ENCODE measurements at places on chromosomes 11 and 22.

DNA sequence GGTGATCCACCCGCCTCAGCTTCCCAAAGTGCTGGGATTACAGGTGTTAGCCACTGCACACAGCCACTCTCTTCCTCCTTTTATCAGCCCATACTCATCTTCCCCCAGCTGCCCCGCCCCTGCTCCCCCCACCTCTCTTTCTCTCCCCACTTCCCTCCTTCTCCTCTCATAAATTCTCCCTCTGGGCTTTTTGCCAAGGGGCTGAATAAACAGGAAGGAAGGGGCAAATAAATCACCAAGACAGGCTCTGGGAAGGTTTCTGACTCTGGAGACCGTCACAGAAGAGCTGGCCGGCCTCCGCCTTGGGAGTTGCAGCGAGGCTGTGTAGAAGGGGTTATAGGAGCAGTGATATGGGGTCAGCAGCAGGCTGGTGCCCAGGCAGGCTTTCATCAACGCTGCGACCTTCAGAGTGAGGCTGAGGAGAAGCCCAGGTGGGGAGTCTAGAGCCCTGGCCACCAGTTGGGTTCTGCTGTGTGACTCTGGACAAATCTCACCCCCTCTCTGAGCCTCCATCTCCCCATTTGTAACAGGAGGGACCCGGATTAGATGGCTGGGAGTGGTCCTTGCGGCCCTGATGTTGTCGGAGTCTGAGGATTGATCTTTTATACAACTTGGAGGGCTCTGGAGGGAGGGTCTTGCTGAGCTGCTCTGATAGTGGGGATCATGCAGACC, 62.6 kb upstream of the RASD2 start:
- DNase-seq, result peak; percentile 92

- no peak for DNase-seq
Observed at GRCh38 chr11:108933630-108934029, 268.8 kb downstream of the DDX10 start.

DNA sequence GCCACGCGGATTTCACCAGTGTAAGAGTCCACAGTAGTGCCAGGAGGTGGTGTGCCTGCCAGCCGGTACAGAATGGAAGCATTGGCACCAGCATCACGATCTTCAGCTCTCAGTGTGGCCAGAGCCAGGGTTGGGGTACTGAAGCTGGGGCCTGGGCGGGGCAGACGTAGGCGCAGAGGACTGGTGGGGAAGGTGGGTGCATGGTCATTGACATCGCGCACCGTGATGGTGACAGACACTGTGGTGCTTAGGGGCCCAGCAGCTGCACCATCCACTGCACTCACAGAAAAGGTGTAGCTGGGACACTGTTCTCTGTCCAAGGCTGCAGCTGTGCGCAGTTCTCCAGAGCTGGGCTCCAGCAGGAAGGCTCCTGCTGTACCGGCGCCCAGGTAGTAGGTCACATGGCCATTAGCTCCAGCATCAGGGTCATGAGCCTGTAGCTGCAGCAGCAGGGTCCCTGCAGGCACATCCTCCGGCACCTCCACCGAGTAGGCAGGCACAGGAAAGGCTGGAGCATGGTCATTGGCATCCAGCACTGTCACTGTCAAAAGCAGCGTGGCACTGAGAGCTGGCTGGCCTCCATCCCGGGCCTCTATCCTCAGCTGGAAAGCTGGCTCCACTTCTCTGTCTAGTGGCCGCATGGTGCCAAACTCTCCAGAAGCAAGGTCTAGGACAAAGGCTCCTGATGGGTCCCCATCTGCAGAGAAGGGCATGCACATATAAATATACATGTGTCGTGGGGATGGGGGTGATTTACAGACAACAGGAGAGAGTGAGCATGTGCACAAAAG, 7.9 kb upstream of the TPP1 start:
- no peak for DNase-seq

DNA sequence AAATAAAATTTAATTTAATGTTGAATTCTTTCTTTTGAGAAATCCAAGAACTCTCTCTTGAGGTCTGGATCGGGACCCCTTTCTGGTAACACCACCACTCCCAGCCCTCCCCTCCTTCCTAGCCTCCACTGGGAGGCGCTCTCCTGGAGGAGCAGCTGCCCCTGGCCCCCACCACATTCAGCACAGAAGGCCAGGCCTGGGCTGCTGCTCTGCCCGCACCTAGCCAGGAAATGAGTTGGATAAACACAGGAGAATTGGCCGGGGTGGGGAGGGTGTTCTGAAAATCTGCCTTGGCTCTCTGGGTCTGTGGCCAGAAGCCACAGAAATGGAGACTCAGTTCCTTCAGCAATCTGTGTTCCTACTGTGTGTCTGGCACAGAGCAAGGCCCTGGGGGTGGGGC, 31.2 kb downstream of the C22orf42 start:
- DNase-seq, result no peak

- DNase-seq, result no peak
Observed at GRCh38 chr22:24429411-24430365, 2.3 kb downstream of the ADORA2A start.

- DNase-seq, result peak; percentile 1
Observed at GRCh38 chr11:111135101-111135500, 110.4 kb upstream of the POU2AF2 start.

- DNase-seq, result no peak
Observed at GRCh38 chr11:128053981-128054931, 533.1 kb downstream of the ETS1 start.

- no peak for DNase-seq
Observed at GRCh38 chr22:43343670-43344519, 723 bp upstream of the SCUBE1 start.

DNA sequence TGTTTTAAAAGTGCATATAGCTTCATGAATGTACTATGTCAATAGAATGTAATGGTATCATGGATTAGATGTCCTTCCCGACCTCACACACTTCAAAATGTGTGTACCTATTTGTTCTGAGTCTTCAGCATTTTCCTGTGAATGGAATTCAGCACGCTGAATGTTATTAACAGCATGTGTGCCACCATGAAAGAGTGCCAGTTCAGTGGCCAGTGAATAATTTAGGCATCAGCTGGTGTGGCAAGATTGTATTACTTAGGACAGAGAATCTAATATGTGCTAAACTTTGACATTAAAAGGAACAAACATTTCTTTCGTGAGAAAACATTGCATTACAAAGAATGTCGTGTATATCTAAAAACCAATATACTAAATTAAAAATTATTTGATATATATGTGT, 46.4 kb downstream of the HIPK3 start:
- no peak for DNase-seq

DNA sequence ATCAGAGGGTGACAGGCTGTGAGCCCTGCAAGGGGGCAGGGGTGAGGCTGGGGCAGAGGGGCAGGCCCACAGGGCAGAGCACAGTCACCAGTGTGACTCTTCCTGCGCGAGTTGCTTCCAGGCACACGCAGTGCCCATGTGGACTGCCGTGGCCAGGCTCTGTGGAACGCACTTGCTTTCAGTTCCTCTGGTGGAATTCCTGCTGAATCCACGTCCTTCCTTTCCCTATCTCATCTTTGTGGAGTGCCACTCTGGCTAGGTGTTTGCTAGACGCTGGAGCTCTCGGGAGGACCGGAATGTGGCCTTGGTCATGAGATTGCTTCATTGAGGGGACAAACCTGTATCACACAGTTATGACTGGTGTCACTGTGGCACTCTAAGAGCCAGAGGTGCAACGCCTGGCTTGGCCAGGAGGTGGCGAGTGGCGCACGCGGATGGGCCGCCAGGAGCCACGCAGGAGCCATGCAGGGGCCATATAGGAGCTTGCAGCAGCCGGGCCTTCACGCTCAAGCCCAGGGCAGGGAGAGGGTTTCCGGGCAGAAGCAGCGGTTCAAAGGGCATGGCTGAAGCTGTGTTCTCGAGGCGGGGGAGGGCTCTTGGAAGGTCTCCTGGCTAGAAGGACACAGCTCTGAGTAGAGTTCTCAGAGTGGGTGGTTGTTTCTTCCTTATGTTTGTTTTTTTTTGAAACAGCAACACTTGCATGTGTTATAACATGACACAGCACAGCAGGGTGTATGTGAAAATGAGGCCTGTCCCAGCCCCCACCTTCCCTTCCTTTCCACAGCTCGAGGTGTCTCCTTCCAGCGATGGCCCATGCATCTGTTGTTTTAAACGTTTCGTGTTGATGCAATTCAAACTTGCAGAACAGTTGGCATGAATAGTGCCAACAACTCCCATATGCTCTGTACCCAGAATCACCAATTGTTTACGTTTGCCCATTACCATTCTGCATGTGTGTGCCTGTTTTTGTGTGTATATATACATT, 36.2 kb downstream of the TBC1D22A start:
- DNase-seq, result peak; percentile 70

DNA sequence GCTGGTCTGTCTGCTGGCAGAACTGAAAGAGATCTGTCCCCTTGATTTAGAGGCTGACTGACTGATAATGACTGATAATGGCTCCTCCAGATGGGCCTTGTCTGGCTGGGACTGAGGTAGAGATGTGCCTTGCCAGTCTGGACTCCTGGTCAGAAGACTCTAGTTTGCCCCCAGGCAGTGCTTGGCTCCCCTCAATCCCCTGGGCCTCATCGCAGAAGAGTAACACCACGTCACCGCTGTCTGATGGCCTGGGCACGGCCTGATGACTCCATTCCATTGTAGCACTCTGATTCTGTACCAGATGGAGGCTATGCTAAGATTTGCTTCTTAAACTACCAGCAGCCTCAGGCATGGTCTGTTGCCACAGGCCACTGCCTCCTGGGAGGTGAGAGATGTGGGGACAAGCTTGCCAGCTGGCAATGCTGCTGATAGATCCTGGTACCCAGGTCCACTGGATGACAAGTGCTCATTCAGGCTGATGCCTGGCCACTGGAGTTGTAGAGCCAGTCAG, 19.1 kb downstream of the CYB5R2 start:
- DNase-seq, result no peak

DNA sequence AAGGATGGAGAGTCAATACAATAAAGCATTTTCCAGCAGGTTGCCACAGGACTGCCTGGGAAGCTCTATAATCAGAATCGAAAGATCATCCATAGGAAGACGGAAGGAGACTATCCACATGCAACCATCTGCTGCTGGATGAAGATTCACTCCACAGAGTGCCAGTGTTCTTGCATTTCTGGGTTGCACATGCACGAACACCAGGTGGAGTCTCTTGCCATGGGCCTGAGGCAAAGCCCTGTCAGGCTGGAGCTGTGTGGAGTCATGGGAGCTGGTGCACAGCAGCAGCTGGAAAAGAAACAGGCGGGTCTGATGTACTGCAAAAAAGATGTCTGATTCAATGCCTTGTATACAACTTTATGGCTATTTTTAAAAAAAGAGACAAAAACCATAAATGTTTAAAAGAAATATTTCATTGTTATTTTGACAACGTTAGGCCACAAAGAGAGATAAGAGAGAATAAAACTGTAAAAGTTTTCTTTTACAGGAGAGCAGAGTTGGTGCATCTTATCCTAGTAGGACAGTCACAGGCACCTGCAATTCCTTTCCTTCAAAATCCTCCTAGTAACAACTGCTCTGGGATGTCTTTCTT, 12.9 kb upstream of the FAT3 start:
- DNase-seq, result peak; percentile 31

- DNase-seq, result no peak
Observed at GRCh38 chr22:22759371-22759770, 115.0 kb downstream of the GGTLC2 start.

DNA sequence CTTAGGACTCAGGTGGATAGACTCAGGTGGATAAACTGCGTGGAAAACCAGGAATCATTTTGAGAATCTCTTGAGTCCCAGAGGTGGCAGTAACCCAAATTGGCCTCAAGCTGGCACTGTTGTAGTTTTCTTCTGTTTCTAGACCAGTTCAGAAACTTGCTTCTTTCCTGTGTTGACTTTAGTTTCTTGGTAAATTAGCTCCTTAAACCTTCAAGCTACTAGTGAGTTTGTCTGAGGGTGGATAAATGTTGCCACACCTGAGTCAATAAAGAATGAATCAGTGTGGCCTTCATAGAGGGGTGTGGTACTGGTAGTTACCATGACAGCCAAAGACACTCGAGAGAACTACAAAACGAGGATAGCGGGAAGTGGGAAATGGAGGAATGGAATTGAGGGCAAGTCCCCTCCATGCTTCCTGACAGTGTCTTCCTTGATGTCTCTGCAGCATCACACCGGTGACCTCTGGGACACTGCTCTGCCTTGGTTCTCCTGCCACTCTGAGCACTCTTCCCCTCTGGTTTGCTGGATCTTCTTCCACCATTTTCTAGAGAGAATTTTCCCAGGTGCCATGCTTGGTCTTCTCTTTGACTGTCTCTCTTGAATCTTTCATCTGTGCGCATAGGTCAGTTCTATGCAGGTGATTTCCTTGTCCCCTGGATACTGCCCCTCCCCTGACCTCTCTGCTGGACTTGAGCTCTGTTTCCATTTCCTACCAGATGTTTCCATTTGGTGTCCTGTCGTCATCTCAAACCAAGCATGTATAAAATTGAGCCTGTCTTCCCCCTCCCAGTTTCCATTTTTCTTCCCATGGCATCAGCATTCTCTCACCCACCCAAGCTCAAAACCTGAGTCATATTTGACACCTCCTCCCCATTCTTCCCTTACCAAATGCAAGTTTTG, 7.2 kb downstream of the POLD4 start:
- DNase-seq, result peak; percentile 61

GRCh38 chr11:10298342-10298741, 4.3 kb upstream of the SBF2 start:
- DNase-seq, result peak; percentile 97

GRCh38 chr22:19505735-19506126, 18.5 kb downstream of the CLDN5 start:
- no peak for DNase-seq

DNA sequence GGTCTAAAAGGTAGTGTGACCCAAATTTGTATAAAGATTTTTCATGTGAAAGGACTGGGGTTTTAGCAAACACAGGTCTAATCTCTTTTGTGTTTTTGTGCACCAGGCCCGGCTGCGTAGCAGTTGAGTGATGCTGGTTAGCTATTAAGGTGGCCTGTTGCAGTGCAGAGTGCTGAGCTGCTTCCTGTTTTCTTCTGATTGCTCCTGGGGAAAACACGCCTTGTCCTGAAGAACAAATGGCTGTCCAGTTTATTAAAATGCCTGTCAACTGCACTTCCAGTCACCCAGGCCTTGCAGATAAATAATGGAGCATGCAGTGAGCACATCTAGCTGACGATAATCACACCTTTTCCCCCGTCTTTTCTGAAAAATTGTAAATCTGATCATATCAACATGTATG, 1.8 kb downstream of the SRSF8 start:
- DNase-seq, result peak; percentile 97

DNA sequence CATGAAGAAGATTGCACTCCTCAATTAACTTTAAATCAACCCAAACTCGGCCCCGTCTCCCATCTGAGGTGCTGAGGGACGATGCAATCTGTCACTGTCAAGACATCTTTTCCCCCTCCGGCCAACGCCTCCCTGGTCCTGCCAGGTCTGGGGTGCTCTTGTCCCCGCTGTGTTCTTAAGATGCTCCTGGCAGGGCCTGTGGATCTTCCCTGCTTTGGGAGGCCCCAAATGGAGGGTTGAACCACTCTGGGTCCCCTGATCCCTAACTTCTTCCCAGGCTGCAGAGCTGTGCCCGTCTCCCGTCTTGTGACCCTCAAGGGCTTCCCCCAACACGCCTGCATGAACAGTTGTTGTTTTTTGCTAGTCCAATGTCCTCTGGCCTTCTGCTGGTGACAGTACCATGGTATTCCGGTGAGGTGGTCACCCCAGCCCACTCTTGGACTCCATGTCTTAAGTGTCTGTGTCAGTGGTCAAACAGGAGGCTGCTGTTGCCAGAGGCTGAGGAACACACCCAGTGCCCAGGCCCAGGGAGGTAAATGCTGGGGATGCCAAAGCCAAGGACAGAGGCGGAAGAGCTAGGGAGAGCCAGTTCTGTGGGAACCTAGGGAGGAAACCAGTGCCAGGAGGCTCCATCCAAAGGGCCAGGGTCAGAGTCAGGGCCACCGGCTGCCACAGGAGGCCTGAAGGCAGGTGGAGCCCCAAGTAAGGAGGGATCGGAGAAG, 70.6 kb upstream of the SHANK2 start:
- DNase-seq, result no peak

Measured in fibroblast of lung (primary cell).